ENCODE measurements at places on chromosomes 6 and 20.

DNA sequence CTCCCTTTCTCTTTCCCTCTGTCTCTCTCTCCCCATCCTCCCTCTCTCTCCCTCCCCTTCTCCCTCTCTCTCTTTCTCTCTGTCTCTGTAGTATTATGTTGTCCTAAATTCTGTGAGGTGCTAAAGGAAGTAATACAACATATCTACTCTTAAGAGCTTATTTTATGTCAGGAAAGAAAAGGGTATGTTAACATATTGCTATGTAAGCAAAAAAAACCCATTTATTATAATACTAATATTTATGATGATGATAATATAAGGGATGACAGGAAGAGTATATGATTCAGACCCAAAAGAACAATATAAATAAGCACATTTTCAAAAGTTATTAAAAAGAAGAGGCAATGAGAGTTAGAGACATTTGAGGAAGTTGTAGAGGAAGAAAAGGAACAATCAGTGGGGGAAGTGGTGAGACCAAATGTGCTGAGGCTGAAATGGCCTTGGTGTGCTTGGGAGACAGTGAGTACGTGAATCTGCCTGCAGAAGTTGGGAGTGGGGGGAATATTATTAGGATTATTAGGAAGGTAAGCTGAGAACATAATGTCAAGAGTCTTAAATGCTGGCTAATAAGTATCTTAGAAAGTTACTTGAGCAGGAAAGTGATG lies 303.6 kb upstream of the FERMT1 start:
- no peak for DNase-seq

GRCh38 chr6:125004198-125004597 lies 42.0 kb downstream of the RNF217 start:
- no peak for DNase-seq

- peak; percentile 67 for DNase-seq
Measured at GRCh38 chr6:111487661-111488060, 4.6 kb upstream of the REV3L start.

- DNase-seq: peak; percentile 48
Measured at GRCh38 chr20:24109008-24109407, 120.4 kb upstream of the GGTLC1 start.

GRCh38 chr20:8018958-8019245 lies 659 bp downstream of the TMX4 start:
- peak; percentile 60 for DNase-seq

- DNase-seq: no peak
Measured at GRCh38 chr20:45041464-45042337, 59.2 kb downstream of the KCNS1 start.

DNA sequence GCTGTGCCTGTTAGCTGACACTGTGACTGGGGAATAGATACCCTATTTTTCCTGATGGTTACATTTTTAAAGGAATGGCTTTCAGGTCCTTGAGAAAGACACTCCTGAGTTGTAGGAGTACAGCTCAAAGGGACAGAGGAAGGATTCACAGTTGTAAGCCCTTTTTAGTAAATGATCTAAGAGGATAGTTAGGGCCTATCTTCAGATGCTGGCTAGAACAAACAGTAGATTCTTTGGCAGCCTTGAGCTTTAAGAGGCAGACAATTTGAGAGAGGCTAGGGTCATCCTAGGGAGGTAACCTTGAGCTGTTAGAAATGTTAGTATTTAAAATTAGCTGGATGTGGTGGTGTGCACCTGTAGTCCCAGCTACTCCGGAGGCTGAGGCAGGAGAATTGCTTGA lies 111.5 kb downstream of the ZFAND3 start:
- no peak for DNase-seq

GRCh38 chr6:33808641-33809180 lies 4.9 kb upstream of the MLN start:
- DNase-seq: no peak

DNA sequence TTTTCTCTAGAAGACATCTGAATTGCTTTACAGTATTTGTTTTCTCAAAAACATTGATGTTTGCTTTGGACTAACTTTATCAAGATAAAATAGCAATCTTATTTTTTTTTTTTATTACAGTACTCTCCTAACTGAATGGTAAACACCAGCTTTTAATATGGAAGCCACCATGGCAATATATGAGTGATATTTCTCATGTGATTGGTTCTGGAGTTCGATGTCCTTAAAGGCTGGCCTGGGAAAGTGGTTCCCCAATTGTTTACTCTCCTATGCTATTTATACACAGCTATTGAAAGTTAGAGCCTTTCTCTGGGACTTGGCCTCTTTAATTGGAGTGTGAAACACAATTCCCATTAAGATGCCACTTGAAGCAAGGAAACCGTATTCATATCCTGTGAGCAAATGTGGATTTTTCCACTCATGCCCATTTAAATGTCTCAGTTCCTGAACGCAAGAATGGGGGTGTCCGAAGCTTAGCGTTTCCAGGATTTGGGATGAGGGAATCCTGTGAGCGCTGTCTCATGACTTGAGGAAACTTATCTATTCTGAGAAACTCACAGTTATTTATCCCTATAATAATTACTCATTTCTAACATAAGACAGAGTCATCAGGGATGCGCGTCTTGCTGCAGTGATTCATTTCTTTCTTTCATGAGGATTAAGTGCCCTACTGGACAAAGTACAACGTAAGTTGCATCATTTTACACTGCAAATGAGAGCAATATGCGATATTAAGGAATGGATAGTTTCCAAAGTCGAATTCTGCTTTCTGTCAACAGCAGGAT lies 143.3 kb upstream of the PREP start:
- DNase-seq: no peak

DNA sequence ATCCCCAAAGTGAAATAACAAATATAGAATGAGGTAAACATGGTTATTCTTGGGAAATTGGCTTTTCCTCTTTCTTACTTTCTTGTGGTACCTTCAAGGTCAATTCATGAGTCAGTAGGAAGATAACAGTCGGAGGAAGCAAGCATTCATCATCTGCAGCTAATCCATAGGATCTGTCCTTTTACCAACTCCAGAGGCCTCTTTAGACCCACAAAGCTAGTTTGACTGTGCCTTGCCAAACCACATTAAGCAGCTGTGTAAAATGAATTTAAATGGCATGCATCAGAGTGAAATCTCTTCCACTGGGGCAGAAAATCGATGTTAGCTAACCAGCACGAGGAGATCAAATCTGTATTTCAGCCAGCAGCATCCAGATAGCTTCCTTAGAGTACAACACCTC lies 171.3 kb downstream of the TMEM242 start:
- DNase-seq: no peak

DNA sequence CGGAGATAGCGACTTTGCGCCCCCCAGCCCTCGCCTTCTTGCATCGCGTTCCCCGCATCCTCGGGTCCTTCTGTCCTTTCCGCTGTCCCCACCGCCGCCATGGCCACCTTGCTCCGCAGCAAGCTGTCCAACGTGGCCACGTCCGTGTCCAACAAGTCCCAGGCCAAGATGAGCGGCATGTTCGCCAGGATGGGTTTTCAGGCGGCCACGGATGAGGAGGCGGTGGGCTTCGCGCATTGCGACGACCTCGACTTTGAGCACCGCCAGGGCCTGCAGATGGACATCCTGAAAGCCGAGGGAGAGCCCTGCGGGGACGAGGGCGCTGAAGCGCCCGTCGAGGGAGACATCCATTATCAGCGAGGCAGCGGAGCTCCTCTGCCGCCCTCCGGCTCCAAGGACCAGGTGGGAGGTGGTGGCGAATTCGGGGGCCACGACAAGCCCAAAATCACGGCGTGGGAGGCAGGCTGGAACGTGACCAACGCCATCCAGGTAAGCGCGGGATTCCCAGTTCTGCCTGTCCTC lies 401 bp downstream of the SLC32A1 start:
- no peak for DNase-seq

DNA sequence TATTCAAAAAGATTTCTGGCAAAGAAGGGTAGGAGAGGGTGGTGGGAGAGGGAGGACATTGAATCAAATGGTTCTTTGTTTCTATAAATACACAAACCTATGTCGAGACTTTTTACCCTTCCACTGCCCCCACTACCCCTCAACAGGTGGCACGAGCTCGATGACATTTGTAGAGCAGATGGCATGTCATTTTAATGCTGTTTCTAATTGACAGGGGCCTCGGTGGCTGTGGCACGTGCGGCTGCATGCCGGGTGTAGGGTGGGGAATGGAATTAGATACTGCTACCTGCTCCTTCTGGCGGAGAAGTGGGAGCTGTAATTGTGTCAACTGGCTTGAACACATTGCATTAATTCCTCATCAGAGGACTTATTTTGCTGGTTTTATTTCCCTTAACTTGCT lies 29.1 kb upstream of the SASH1 start:
- no peak for DNase-seq

DNA sequence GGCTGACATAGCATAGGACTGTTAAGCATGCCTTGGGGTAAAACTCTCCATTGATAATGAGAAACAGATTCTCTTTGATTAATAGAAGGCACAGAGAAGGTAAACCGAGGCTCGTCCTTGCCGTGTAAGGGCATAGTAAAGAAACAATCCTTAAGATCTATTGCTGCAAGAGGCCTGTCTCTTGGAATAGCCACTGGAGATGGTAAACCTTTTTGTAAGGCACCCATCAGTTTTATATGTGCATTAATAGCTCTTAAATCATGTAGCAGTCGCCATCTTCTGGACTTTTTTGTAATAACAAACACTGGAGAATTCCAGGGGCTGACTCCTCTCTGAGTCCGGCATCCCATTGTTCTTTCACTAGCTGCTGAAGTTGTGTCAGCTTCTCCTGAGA lies 8.4 kb upstream of the ABHD12 start:
- no peak for DNase-seq

DNA sequence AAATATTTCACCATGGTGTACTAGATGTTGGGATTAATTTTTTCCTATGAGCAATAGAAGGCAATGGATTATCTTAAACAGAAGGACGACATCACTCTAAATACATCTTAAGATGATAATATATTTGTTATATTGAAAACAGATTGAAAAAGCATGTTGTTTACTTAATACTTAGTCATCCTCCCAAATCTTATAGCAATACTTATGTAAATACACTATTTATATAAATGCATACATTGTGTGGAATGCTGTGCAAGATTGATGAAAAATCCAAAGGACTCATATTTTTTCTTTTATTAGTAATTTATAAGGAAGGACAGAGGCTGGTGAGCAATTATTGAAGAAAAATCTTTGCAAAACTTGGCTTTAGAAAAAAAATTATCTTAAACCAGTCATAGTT lies 593.5 kb downstream of the MMUT start:
- no peak for DNase-seq

DNA sequence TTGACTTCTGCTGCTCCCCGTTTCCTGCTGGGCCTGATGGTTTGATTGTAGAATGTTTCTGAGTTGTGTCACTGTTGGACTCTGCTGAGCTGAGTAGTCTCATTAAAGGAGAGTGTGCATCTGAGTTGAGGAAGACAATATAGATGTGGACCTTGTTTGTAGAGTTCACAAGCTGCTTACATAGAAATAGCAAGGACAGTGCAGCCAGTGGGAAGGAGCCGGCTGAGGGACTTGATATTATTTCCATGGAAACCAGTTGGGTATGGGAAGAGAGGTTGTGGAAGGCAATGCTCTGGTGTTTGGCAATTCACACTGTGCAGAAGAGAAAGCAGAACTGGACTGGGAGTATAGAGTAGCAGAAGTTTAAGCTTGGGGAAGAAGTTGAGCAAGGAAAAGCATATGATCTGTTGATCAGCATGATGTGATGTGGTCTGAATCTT lies 14.8 kb downstream of the IGF2R start:
- no peak for DNase-seq

GRCh38 chr20:62704341-62704948 lies 4.2 kb upstream of the NTSR1 start:
- DNase-seq: no peak

DNA sequence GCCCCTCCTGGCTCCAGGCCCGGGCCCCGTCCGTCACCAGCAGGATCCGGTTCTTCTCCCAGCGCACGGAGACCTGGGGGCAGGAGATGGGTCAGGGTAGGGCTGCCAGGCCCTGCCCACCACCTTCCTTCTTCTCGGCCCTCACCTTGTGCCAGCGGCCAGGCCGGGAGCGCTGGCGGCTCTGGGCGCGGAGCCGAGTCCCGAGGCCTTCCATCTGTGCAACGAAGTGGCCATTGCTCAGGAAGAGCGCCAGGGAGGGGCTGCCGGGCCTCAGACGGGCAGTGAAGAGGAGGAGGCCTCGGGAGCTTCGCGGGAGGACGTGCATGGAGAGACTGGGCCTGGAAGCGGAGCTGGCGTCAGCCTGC lies 7.9 kb downstream of the ADRM1 start:
- DNase-seq: no peak

DNA sequence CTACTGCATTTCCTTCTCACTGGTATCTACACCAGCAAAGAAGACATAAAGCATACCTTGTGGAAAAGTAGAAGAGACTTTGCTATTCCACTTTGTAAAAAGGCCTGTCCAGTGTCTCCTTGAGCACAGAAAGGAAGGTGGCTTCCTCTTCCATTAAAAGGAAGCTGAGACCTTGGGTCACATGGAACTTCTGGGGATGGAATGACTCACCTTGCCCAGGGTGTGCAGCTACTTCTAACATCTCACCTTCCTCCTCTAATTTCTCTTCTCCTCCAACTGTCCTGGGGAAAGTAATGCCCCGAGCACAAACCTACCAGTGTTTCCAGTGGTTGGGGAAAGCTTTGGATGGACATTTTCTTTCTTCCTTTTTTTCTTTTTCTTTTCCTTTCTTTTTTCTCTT lies 848.8 kb upstream of the MAP3K7 start:
- no peak for DNase-seq

DNA sequence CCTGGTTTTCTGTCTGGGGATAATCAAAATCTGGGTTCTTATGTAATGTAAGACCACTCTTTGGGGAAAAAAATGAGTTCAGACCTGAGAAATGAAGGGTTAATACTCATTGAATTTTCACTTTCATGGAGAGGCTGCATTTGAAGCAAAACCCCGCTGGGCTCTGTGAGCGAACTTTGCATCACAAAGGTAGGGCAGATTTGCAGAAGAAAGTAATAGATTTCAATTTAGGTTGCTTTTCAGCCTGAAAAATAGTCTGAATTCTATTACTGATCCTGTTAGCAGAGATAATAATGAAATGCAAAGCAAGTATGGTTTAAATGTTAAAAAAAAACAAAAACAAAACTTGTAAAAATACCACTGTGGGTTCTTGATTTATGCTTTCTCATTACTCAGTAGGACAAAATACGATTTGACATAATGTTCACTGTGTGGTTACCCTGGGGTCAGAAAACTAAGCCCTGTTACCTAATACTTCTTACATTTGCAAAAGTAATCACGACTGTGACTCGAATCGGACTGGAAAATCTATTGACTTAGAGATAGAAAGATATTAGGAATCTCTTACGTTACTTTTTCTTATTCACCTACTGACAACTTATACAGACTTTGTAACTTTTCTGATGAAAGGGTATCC lies 72.2 kb downstream of the UST start:
- no peak for DNase-seq

DNA sequence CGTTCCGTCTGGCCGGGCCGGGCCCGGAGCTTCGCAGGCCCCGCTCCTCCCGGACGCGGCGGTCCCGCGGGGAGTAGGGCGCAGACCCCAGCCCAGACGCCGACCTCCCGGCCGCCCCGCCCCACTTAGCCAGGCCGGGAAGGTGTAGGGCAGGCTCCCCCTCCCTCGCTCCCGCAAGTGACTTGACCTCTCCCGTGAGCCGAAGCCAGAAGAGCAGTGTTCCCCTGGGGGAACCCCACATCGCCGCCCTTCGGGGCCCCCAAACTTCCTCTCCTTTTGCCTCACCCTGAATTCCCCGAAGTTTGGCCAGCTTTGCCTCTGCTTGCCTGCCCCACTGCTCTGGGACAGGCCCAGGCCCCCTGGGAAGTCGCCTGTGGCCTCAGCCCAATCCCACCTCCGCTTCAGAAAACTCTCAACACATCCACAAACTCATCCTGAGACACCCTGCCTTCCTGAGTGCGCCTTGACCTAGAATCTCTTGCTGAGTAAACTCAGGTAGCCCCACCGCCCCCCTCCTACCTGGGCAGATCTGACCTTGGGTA lies 524 bp upstream of the NOL4L start:
- no peak for DNase-seq

Data from CD4-positive, alpha-beta memory T cell (primary cell).